Omental fat pad (tissue), 4 donors: ENCODE measurements at places on chromosomes 7 and 10. TPM values are rescaled to one million over a fixed set of nuclear protein-coding genes. Genes with fewer than 3 reads are reported as not detected.

Gene PGAM2
- not detected for total RNA-seq

Gene OR2A42
- total RNA-seq, result not detected

Gene ADAM22
- total RNA-seq, result 4.2 TPM

Gene NDUFB8
- total RNA-seq, result 180 TPM

Gene NRF1
- total RNA-seq, result 32.3 TPM

Gene PLA2G12B
- not detected for total RNA-seq

Gene VWDE
- total RNA-seq, result 0.16 TPM

Gene SKAP2
- 44.0 TPM for total RNA-seq

Gene NCOA4
- total RNA-seq, result 159 TPM

Gene NPC1L1
- 0.32 TPM for total RNA-seq

Gene NRG3
- 0.19 TPM for total RNA-seq

Gene IFIT1
- 30.9 TPM for total RNA-seq

Gene CYP3A7
- total RNA-seq, result not detected

Gene CARD11
- 0.84 TPM for total RNA-seq

Gene RAB19
- not detected for total RNA-seq

GRCh38 chr7:130276796-130277762 is 10.4 kb downstream of the CPA2 start:
- no peak for DNase-seq

DNA sequence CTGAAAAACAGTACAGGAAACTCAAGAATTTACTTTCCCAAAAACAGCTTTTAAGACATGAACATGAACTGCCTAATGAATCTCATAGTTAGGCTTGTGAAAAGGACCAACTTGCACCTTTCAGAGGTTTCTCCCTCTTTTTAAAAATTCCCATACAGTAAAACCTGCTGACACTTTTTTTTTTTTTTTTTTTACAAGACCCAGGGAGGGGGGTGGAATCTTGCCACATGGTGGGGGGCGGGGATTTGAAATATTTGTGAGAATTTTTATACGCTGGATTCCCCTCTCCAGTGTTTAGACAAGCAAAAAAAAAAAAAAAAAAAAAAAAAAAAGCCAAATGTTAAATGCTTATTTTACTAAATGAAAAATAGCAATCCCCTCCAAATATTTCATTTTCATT is 57.4 kb downstream of the HIBADH start:
- DNase-seq, result no peak

- DNase-seq, result no peak
Measured at GRCh38 chr7:8363407-8364015, 69.9 kb upstream of the NXPH1 start.

DNA sequence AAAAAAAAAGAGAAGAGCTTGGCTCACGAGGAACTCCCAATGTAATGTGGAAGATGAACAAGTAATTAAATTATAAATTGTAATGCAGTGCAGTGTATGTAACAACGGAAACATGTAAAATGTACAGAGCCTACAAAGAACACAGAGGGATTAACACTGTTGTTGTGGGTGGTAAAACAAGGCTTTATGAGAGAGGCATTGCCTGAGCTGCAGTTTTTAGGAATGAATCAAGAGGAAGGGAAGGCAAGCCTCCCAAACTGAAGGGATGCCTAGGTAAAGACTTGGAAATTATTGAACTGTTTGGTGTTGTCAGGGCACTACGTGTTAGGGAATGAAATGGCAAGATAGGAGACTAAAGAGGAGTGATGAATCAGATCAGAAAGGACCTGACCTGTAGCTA is 213.7 kb downstream of the HTR7 start:
- no peak for DNase-seq

DNA sequence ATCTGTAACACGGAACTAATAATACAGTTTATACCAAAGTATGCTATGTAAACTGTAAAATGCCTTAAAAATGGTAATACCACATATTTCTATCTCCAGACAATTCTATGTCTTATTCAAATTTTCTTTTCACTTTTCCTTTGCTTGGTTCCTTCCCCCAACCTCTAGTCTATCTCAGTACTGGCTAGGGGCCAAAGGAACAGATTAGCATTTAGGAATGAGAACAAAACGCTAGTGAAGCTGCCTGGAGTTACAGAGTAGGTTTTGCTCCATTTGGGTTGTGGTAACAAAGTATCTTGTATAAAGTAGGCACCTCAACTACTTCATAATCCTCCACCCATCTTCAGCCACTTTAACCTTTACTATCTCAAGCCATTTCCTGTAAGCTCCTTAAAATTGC is 94.1 kb downstream of the HBP1 start:
- DNase-seq, result no peak

GRCh38 chr10:85542152-85542551 is 824.4 kb downstream of the GRID1 start:
- DNase-seq, result no peak

- no peak for DNase-seq
Measured at GRCh38 chr7:45311597-45311996, 154.0 kb downstream of the RAMP3 start.

DNA sequence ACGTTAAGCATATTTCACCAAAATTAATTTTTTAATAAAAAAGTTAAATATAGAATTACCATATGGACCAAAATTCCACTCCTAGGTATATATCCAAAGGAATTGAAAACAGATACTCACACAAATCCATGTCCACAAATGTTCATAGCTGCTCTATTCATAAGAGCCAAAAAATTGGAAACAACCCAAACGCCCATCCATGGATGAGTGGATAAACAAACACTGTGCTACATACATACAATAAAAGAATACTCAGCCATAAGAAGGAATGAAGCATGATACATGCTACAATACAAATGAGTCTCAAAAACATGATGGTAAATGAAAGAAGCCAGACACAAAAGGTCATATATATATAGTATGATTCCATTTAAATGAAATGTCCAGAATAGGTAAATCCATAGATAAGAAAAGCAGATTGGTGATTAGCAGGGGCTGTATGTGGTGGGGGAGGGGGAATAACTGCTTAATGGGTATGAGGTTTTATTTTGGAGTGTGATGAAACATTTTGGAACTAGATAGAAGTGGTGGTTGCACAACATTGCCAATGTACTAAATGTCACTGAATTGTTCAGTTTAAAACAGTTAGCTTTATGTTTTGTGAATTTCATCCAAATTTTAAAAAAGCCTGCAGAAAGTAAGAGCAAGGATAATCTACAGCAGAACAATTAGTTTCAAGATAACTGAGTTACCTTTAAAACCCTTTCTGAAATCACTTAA is 101.2 kb upstream of the EFCAB10 start:
- no peak for DNase-seq

- no peak for DNase-seq
Measured at GRCh38 chr10:73875139-73875475, 752 bp upstream of the CAMK2G start.

GRCh38 chr10:31804352-31804810 is 124.2 kb downstream of the ARHGAP12 start:
- no peak for DNase-seq

DNA sequence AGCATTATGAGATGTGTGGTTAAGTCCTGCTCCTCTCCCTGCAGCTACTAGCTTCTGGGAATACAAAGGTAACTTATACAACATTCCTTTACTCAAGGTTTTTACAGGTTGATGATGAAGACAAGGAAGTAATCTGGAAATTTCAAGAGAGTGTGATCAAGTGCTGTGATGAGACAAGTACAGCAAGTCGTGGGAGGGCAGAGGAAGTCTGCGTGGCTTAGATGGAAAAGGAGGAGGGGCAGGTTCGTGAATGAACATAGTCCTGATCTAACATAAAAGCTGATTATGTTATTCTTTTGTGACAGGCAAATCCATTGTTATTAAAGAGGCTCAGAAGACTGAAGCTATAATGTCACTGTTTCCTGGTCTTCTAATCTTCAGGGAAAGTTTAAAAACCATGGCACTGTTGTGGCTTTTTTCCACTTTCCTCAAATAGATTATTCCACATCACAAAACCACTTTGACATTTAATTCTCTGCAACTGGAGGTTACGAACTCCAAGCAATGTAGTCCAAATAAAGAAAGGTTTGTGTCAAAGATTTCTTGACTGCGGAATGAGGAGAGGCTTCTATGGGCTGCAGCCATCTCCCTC is 84.1 kb downstream of the CPXM2 start:
- no peak for DNase-seq

- DNase-seq, result no peak
Measured at GRCh38 chr7:132836746-132837145, 245.1 kb downstream of the CHCHD3 start.

GRCh38 chr10:97796651-97797050 is 24.9 kb upstream of the SFRP5 start:
- DNase-seq, result no peak

DNA sequence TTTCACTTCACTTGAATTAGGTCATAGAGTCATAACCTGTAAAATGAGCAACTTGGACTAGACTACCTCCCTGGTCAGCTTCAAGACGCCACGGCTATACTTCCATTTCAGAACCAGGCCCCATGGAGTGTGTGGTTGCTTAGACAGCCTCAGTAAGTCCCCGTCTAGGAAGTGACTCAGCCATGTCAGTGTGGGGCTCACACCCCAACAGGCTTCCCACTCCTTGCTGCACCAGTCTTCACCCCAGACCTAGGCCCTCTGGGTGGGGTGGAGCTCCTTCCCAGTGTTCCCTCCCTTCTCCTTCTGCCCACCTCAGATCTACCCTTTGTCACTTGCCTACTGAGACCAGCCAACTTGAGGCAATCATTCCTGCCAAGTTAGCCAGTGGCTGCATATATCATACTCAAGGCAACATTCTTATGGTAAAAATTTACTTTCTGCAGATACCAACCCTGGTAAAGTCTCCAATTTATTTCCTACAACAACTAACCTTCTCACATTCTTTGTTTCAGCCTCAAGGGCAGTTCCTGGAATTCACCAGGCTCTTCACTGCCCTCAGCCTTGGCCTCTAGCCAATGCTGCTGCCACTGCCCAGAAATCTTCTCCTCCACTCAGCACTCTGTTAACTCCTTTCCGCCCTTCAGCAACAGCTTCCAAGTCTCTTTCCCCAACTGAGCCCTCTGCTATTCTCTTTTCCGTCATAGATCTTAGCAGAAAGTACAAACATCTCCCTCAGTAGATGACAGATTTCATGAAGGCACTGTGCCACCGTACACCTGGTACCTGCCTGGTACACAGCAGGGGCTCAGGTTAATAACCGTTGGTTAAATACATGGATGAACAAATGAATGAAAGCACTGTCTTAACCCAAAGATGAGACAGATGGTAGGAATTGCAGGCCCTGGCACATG is 31.3 kb upstream of the ZNRF2 start:
- no peak for DNase-seq

- DNase-seq, result no peak
Measured at GRCh38 chr10:43061760-43062159, 15.1 kb upstream of the RET start.

- DNase-seq, result no peak
Measured at GRCh38 chr7:21067216-21067615, 280.5 kb upstream of the SP8 start.

- no peak for DNase-seq
Measured at GRCh38 chr7:140679186-140679585, 6.4 kb downstream of the ADCK2 start.

DNA sequence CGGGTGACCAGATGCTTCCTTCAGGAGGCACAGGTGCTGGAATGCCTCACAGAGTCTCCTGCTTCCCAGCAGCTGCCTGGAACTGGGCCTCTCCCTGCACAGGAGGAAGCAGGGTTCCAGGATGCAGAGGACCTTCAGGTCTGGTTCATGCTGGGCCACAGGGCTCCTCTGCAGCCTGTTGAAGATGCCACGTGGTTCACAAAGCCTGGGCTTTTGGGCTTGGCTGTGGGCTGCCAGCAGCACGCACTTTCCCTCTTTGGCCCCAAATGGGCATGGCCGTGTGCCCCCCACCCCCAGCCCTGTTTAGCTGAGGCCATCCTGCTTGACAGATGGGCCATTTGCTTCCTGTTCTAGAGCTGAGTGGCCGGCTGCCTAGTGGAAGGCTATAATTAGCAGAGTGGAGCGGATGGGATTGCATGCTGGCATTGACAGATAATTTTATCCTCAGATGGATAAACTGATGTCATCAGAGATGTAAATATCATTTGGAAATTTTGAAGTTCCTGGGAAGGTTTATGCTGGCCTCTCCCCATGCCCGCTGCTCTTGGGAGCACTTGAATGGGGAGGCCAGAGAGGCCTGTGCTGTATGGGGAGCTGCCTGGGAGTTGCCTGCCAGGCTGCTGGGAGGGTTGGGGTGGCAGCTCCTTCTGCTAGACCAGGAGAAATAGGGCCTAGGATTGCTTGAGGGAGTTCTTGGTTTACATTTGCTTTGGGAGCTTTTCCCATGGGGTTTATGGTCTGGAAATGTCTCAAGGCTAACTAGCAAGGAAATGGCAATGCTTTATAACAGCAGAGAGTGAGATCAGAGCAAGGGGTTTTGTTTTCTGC is 28.2 kb downstream of the TSPAN15 start:
- no peak for DNase-seq

GRCh38 chr7:117809958-117810357 is 63.3 kb downstream of the CTTNBP2 start:
- DNase-seq, result no peak

GRCh38 chr10:33193701-33194521 is 140.6 kb downstream of the NRP1 start:
- no peak for DNase-seq

DNA sequence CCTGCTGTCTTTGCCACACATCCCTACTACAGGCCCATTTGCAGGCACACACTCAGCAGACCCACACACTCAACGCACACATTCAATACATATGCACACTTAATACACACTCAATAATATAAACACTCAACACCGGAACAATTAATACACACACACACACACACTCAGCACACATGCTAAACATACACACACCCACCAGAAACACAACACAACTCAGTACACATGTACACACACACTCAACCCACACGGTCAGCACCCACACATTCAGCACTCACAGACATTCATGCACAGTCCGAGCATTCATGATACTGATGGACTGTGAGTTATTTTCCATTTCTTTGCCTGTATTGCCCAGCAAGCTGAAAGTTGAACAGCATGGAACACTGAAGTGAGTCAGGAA is 35.4 kb upstream of the SMNDC1 start:
- DNase-seq, result no peak
